Left renal pelvis (tissue), 4 donors: ENCODE measurements at places on chromosomes 2 and 18.

GRCh38 chr2:225581906-225582305, 182.4 kb downstream of the NYAP2 start:
- no peak for DNase-seq

DNA sequence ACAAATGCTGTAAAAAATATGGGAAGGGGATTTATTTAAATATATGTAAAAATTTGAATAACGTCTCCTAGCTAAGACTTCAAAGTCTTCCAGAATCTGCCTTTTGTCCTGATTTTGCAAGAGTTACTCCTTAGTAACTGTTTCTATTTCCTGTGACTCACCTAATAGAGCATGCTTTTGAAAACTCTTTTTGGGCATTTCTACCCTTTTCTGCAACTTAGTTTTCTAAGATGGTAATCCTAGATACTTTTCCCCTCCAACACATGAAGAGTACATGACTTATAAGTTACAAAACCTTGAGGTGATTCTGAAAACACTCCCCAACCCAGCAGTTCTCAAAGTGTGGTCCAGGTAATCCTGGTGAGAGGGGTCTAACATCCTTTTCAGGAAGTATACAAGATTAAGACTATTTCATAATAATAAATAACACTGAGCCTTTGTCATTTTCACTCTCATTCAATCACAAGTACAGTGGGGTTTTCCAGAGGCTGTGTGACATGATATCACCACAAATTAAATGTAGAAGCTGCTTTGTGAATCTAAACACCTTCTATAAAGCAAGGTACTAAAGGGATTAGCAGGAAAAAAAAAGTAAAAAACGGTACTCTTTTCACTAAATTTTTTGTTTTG, 31.9 kb downstream of the PPP4R3B start:
- DNase-seq, result no peak

- DNase-seq, result no peak
Observed at GRCh38 chr2:119158563-119159347, at the start of gene C1QL2. Gene C1QL2, minus strand, starts transcription at chr2:119158751. Its CDS starts 482 bp downstream, at chr2:119158269.

DNA sequence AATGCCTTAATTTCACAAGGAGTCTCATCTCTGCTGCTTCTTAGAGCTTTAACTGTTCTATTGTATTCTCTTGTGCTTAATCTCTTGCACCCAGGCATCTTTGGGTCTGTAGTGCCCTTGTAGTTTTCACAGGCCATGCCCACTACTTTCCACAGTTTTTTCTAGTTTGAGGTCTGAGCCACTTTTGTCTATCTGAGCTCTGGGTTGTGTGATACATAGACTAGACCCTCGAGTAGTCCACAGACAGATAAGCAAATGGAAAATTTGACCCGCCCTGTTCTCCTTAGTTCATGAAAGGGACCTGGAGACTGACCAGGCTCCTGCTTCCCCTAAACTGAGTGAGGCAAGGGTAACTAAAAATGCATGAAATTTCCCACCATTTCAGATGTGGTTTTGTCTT, 466.8 kb upstream of the ZEB2 start:
- DNase-seq, result no peak

- DNase-seq, result peak; percentile 42
Observed at GRCh38 chr2:196592331-196592910, 47.1 kb upstream of the CCDC150 start.

DNA sequence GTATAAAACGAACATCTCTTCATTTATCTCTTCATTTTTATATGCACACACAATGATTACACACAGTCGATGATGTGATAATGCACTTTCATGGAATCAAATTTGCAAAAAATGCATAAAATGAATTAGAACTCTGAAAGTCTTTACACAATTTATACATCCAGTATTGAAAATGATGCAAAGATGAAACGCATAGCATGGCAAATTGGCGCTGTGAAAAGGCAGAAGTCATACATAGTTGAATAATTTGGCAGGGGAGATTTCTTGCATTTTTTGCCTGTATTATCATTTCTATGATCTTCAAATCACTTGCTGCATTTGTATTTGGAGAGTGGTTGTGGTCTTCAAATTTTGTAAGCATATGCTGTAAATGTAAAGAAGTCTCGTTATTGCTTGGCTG, 150.7 kb upstream of the LGALSL start:
- no peak for DNase-seq

GRCh38 chr2:176554101-176555048, 285.1 kb downstream of the MTX2 start:
- peak; percentile 79 for DNase-seq

DNA sequence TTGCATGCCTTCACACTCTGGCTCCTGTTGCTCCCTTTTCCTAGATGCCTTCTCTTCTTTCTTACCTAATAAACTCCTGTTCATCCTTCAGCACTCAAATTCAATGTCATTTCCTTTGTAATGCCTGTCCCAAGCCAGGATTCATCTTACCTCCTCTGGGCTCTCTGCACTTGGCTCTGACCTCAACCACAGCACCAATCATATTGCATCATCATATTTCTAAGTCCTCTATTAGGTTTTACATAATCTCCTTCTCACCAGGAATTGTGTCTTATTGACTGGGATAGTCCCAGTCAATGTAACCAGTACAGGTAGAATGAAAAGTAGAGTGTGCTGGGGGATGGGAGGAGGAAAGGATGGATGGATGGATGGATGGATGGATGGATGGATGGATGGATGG, 187.1 kb downstream of the NRP2 start:
- DNase-seq, result no peak

GRCh38 chr2:235898766-235899165, 269.4 kb downstream of the GBX2 start:
- DNase-seq, result no peak

DNA sequence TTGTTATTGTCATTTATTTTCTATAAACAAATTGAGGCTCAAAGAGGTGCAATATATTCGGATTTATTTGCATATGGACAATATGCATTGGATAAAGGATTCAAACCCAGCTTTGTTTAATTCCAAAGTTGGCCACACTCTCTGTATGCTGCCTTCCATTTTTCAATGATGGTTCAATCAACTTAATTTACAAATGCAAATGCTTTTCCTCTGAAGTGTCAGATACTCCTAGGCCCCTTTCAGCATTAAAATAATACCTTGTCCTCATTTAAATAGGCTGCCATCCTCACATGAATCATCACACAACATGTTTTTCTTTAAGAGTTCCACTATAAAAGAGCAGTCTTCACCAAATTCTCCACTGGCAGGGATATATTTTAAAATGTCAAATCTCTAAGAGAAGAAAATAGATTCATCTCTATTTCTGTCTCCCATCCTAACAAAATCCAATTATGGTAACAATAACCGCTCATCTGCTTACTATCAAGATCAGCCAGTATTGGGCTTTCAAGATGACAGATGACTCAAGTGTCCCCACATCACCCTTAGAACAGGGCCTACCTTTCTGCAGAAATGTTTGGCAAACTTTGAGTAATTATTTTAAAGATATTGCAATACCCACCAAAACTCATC, 114.8 kb downstream of the SCG2 start:
- DNase-seq, result no peak

DNA sequence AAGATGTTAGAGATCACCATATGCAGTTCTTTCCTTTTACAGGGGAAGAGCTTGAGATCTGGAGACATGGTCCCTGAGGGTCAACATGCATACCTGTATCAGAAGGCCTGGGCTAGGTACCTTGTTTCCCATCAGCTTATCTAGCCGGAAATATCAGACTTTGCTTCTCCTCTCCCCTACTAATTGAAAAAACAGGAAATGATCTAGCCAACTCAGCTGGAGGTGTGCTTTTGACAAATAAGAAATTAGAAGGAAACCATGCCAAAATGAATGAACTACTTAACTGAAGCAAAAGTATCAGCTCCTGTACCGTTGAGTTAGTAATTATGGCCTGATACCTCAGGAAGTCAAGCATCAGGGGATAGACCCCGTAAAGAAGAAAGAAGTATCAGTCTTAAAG, 20.4 kb downstream of the PKP4 start:
- DNase-seq, result no peak

DNA sequence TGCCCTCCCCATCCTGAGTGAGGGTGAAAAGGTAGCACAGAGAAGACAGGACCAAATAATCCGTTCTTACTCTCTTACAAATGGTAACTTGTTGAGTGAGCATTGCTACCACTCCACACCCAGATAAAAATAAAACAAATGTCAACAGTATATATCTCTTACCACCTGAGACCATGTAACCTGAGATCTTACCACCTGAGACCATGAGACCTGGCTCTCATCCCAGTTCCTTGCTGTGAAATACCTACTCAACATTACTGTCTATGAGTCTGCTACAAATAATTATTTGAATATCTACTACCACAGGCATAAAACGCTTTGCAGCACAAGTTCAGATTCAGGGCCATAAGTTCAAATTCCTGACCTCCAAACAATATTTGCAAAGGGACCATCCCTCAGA, 234.7 kb downstream of the C1D start:
- no peak for DNase-seq

DNA sequence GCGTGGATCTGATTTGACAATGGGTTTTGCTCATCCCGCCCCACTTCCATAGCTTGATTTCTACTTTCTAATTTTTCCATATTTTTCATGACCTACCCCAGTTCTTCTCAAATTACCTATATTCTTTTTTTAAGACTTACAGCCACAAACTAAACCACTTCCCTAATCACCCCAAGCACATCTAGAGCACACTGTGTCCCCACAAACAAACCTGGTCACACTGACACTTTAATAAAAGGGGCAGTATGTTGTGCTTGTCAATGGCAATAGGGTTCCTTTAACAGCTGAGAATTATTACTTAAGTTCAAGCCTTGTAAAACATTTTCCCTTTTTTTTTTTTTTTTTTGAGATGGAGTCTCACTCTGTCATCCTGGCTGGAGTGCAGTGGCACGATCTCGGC, 47.1 kb downstream of the MREG start:
- no peak for DNase-seq

- DNase-seq, result no peak
Observed at GRCh38 chr18:60259052-60259681, 113.4 kb downstream of the MC4R start.

- no peak for DNase-seq
Observed at GRCh38 chr2:82491591-82491990, 1967.5 kb downstream of the SUCLG1 start.

DNA sequence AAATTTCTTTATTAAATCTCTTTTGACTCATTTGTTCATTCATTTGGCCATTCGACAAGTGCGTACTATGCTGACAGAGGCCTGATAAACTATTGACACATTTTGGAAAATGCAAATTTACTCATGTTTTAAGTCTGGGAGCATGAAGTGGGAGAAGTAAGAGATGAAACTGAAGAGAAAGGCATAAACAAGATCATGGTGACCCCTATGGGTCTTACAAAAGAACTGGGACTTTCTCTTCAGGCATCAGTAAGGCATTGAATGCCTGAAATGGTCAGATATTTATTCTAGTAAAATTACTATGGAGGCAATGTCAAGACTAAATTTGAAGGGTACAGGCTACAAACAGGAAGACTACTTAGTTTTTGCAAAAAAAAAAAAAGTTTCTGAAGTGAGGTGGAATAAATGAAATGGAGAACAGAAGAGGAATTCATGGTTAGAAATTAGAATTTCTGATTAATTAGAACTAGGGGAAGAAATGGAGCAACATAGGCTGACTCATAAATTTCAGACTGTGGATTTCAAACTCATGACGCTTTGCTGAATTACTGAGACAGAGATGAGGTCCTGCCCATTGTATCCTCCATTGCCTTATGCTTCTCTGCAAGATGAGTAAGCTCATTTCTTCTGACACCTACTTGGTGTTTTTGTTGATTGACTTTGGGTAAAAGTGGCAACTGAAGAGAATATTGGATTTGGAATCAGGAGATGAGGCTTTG, 32.7 kb downstream of the VSNL1 start:
- DNase-seq, result no peak
